ENCODE measurements at places on chromosomes 5 and 9.
A peak's percentile ranks its signal among the peaks of the same experiment; 100 is the strongest.

DNA sequence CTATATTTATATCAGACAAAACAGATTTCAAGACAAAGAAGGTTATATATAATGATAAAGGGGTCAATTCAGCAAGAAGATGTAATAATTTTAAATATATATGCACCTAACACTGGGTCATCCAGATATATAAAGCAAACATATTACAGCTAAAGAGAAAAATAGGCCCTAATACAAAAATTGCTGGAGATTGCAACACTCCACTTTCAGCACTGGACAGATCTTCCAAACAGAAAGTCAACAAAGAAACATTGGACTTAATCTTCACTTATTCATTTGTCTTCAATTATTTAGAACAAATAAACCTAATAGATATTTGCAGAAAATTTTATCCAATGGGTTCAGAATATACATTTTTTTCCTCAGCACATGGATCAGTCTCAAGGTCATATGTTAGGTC lies 45.8 kb downstream of the MEIKIN start:
- no peak for DNase-seq

- no peak for DNase-seq
Observed at GRCh38 chr9:34550681-34551270, 28.0 kb upstream of the ENHO start.

GRCh38 chr5:132591145-132591544 lies 34.4 kb downstream of the RAD50 start:
- DNase-seq = no peak

DNA sequence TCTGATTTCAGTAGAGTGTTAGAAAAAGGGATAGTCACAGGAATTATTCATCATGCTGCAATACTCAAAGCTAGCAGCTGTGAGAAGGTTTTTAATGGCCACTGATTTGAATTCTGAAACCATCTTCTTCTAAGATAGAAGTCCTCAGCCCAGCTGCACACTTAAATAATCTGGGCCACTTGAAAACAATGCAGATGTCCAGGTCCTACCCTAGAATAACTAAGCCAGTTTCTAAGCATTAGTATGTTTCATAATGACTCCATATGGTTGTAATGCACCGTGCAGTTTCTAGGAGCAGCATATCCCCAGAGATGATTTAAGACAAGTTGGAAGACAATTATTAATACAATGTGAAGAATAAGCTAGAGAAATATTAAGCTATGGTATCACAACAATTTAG lies 159.9 kb upstream of the FBXL17 start:
- no peak for DNase-seq

DNA sequence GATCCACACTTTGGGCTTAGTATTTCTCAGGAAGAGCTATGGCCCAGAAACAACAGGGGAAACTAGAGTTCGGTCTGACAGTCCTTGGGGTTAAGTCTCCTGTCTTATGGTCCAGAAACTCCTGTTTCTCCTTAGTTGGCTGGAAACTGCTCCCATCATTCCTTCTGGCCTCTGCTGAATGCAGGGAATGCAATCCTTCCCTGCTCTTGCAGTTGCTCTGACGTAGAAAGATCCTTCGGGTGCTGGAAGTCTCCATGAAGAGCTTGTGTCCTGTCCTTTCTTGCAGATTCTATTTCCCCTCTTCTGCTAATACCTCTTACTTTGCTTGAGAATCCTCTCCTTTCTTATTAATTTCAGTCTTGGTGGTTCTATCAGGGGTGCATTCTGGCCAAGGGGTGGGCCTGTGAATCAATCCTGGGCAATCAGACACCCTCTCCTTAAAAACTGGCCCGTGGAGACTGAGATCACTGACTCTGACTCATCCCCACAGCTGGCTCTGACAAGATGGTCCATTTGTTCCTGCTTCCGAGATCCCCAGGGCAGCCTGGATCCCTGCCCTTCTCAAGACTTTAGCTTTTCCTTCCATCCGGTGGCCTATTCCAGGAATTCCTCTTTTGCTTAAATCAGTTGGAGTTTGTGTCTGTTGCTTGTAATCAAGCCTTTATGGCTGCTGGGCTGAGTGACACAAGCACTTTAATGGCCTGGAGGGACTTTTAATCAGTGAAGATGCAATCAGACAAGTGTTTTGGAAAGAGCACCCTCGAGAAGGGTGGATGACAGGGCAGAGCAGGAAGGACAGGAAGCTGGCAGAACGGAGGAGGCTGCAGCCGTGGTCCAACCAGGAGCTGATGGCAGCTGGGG lies 23.7 kb downstream of the PTGS1 start:
- DNase-seq = no peak

DNA sequence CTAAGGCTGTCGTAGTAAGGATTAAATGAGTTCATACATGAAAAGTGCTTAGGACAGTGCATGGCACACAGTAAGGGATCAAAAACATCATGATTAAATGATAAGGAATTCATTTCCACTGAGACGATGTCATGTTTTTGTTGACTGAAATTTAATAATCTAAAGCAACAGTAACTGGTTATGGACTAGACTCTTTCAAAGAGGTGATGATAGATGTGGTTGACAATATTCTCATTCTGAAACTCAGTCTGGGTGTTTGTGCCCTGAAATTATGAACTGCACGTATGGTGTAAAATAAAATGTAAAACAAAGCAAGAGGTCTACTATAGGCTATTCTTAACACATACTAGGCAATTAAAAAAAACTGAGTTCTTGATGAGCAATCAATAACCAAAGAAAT lies 280.0 kb downstream of the DENND1A start:
- DNase-seq = no peak

DNA sequence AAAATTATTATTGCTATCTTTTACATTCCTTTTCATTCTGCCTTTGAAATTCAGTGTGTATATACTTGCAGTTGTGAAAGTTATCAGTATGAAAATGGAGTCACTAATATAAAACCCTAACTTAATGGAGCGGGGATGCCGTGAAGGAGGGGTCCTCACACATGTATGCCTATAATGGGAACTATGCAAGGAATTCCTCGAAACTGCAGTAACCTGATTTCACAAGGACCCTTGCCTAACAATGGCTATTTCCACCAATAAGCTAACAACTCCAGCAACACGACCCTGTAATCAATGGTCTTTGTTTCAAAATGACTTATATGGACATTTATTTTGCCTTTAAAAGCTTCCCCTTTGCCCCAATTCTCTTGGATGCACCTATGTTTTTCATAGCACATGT lies 12.6 kb upstream of the MLLT3 start:
- no peak for DNase-seq

DNA sequence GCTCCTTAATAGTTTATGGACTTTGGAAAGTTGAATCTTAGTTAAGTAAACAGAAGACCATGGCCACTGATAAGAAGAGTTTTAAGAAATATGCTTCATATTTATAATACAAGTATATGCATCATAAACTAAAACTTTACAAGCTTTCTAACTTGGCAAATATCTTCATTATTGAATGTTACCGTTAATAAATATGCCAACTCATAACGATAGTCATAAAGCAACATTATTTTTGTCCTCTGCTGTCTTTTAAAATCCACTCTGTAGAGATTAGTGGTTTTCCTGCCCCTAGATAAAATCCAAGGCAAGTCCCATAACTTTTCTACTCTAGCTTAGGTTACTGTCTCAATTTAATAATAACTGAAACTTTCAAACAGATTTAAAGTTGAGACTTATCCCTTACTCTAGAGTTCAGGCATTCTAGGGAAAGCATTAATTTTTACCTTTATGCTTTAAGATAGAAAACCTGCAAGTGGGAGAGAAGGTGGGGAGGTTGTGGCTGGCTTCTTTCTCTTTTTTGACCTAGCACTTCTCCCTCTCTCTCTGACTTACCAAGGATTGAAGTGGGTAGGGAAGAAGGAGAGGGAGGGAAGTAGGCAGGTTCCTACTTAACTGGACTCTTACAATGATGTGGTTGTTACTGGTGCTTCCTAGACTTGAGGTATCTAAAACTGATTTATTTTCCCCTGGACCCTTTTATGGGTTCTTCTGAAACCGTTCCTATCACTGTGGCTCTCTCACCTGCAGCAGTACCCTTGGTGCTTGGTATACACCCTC lies 29.6 kb downstream of the RNF145 start:
- no peak for DNase-seq

DNA sequence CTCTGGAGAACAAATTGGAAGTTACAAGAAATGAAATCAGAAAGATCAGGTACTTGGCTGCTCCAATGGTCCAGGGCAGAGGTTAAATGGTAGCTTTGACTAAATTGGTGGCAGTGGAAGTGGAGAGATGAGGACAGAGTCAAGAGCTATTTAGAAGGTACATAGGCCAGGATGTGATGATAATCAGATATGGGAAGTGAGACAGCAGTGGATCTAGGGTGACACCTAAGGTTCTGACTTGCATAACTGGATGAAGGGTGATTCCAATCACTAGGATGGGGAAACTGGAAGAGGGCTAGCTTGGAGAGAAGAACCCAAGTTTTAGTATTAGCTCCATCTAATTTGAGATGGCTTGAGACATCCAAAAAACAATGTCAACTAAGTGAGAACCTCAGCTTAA lies 24.0 kb upstream of the NDUFB6 start:
- no peak for DNase-seq

DNA sequence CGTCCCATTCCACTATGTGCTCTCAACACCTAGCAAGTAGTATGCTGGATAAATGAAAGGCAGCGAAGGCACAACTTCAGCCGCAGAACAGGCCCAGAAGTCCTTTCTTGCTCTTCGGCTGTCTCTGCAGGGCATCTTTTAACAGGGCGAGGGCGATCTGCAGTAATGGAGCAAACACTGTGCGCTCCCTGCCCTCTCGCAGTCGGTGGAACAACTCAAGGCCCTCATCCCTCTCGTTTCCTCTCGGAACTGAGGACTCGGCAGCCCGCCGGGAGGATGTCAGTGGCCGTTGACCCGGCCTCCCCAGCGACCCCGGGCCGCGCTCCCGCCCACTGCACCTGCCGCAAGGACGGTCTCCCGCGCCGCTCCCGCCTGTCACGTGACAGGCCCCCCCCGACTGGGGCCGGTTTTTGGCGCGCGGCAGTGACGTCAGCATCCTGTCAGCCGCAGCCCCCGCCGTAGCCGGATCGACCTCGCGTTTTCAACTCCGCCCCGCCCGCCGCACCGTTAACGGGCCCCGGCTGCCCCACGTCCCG lies 1.1 kb downstream of the ZNF367 start:
- DNase-seq = peak; percentile 79

GRCh38 chr5:35026280-35026840 lies 21.4 kb downstream of the AGXT2 start:
- DNase-seq = no peak

- DNase-seq = no peak
Observed at GRCh38 chr5:168047043-168047668, 244.3 kb upstream of the WWC1 start.

DNA sequence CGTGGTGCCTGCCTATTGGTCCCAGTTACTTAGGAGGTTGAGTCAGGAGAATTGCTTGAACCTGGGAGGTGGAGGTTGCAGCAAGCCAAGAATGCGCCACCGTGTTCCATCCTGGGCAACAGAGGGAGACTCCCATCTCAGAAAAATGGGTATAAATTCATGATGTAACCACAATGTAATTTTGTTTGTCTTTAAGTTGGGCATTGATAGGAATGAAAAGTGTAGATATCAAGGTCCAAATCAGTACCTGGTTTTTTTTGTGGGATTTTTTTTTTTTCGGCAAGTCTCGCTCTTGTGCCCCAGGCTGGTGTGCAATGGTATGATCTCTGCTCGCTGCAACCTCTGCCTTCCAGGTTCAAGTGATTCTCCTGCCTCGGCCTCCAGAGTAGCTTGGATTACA lies 7.4 kb downstream of the NPM1 start:
- no peak for DNase-seq

DNA sequence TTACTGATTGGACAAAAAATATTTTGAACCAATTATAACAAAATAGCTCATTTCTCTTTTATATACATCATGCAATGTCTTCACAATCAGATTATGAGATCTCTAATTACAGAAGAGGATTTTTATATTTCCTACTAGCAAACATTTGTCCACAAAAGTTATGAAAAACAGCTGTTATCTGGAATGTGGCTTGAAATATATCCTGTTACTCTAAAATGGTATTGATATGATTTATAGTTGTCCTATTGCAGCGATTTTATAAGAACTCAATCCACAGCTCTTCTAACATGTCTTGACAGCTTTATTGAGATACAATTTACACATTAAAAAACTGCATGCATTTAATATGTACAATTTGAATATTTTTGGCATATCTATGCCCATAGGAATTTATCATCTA lies 779.9 kb upstream of the ACO1 start:
- DNase-seq = no peak

DNA sequence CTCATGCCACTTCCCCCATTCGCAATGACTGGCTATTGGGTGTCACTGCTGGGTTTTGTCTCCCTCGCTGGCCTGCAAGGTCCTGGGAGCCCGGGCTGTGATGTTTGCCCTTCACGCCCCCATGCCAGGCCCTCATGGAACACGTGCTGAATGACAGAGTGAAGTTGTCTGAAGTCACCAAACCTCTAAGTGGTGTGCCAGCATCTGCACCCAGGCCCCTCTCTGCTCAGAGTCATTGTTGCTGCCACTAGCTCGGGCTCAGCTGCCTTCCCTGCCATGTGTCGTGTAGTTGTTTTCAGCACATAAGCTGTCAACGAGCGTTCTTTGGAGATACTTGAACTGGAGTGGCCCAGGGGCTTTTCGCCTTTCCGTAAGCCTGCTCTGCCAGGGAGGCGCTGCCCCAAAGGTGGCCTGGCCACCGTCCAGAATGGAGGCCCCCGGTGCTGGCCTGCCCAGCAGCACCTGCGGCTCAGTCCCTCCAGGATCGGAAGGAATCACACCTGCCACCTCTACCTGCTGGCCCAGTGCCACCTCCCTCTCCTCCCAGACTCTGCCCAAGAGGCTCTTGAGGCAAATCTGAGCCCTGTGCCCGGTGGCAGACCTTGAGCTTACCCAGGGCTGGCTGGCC lies 250.1 kb downstream of the PBX3 start:
- no peak for DNase-seq

GRCh38 chr5:122656160-122656559 lies 118.7 kb upstream of the SNX2 start:
- DNase-seq = no peak

DNA sequence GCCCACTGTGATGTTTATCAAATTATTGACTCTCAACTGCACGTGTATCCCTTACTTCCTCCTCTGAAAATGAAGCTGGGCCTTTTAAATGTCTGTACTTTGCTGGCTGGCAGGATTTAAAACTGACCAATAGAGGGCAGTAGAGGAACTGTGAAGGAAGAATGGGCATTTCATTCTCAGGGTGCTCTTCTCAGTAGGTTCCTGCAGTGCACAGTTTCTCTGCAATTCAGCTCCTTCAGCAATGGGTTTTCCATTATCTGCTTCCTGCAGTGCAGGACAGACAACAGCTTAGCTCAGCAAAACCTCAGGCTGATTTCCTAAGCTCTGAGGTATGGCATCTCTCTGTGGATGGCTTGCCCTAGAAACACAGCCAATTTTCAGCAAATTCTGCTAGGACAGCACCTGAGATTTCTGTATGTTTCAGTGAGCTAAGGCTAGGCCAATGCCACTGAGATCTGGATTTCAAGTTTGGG lies 298.4 kb upstream of the PRDM9 start:
- DNase-seq = no peak

Data from activated naive CD4-positive, alpha-beta T cell (primary cell).